Suppressor macrophage (primary cell): ENCODE measurements at places on chromosomes 2 and 18.
A peak's percentile ranks its signal among the peaks of the same experiment; 100 is the strongest.

DNA sequence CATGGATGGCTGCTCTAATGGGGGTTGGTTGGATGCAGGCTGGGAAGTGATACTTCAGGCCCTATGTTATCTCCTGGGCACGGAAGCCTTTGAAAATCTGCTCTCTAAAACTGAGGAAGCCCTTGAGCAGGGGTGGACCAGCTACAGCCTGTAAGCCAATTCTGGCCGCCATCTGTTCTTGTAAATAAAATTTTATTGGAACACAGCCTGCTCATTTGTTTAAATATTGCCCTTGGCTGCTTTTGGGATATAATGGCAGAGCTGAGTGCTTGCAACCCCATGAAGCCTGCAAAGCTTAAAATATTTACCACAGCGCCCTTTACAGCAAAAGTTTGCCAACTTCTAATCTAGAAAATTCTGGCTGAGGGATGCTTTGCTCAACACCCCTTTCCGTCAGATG lies 11.9 kb upstream of the IGFBP2 start:
- no peak for DNase-seq

DNA sequence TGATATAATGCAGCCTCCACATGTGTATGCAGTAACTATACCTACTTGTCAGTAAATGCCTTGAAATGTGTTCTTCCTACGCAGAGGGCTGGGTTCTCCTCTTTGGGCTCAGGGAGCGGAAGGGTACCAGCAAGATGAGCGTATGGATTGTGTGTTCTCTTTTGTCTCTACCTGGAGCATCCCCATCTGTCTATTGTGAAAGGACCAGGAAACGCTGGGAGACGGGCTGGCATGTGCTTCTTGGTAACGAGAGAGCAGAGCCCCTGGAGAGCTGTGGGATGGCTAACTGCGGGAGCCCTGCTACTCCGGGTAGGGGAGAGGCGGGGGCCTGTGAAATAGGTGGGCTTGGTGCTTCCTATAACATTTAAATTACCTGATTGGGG lies 80.9 kb downstream of the BCL2 start:
- DNase-seq = no peak

GRCh38 chr2:136332436-136333095 lies 214.6 kb upstream of the CXCR4 start:
- peak; percentile 36 for DNase-seq

- DNase-seq = no peak
Observed at GRCh38 chr2:45084361-45085020, 75.2 kb upstream of the SIX2 start.

DNA sequence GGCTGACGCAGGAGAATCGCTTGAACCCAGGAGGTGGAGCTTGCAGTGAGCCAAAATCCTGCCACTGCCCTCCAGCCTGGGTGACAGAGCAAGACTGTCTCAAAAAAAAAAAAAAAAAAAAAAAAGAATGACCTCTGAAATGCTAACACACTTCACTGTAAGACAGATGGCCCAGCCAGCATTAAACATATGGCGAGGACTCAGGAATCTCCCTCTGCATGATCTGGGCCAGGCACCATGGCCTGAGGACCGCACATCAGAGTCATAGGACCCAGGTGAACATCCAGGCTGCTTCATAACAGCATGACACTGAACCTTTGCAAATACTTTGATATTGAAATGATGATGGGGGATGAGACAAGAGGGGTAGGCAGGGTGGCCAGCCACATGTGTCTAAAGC lies 56.1 kb upstream of the DNMT3A start:
- DNase-seq = no peak

DNA sequence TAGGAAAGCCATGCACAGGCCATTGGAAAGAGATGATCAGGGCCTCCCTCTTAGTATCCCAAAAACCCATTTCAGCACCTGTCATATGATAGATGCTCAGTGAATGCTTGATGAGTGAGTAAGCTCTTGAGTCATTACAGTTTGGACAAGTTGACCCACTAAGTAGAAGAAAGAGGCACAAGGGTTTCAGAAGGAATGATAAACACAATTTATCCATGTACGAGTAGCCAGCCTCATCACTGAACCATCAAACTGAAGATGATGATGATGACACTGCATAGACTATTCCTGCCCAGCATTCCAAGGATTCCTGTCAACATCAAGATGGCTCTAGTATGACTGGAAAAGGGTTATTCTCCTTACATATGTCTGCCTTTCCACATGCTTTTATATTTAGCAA lies 596.0 kb downstream of the BCL11A start:
- DNase-seq = no peak

- DNase-seq = no peak
Observed at GRCh38 chr2:6880200-6880733, 2.7 kb downstream of the RSAD2 start.

GRCh38 chr2:205199165-205199850 lies 483.0 kb upstream of the NRP2 start:
- DNase-seq = no peak

DNA sequence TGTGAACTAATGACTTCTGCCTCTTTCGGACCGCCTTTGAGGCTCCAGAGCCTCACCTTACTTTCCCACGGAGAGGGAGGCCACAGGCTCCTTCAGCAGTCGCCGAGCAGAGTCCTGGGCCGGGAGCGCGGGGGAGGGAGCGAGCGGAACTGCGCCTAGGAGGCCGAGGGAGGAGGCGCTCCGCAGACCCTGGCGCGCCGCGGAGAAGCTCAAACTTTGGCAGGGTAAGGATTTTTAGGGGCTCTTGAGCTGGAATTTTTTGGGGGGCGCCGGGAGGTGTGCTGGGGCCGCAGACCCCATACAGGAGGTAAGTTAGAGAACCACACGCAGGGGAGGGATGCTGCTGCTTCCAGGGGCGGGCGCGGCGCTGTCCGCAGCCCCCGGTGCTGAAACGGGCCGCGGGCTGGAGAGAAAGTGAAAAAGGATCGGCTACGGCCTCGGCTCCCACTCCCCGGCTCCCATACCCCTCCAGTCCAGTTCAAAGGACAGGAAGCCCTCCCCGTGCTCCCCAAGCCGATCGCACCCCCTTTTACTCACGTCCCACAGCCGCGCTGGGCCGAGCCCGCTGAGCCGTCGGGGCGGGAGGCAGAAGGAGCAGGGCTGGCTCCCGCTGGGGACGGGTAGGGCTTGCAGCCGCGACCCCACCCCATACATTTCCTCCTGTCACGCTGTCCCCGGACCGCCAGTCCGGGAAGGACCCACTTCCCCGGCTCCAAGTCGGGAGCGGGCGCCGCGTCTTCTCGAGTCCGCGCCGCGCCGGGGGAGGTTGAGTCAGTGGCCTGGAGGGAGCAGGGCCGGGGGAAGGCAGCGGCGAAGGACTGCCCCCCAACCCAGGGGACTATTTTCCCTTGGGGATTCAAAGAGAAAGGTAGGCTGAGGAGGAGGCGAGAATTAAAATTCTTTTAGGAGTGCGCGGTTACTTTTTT lies at the start of gene CNGA3:
Gene CNGA3 (plus strand): TSS at position 146 of the 926 bp plus-strand sequence. CDS start 23,520 bp downstream, outside the sequence.
- peak; percentile 50 for DNase-seq

GRCh38 chr2:106563195-106563594 lies 76.0 kb downstream of the CD8B2 start:
- no peak for DNase-seq

- no peak for DNase-seq
Observed at GRCh38 chr2:45280794-45281193, 271.5 kb upstream of the SIX2 start.

DNA sequence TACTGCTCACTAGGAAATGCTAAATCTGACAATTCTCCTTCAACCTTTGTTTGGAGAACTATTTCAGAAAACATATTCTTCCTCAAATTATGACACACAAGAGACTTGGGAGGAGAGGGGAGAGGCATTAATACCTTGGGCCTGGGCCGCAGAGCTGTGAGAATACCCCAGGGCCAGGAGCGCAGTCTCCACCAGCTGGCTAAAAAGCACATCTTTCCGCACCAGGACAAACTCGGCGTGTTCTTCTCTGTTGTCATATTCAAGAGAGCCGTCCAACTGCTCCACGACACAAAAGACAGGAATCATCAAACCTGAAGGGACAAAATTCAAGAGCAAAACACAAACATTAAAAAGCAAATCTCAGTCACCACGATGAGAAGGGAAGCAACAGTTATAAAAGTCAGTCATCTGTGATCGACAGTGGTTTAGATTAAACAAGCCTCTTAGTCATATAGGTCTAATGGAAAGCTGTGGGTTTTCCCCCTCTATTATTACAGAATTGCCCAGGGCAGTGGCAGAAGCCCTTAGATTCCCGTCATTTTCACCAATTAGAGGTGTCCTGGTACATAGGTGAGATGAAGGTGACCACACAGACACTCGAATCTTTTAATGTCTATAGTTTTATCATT lies 24.4 kb downstream of the SATB2 start:
- no peak for DNase-seq

- DNase-seq = peak; percentile 11
Observed at GRCh38 chr2:132651115-132652045, 18.6 kb downstream of the LYPD1 start.

GRCh38 chr2:241467777-241468475 lies 40.5 kb downstream of the STK25 start:
- DNase-seq = no peak

GRCh38 chr2:169507698-169508097 lies 1.8 kb upstream of the KLHL41 start:
- peak; percentile 14 for DNase-seq

DNA sequence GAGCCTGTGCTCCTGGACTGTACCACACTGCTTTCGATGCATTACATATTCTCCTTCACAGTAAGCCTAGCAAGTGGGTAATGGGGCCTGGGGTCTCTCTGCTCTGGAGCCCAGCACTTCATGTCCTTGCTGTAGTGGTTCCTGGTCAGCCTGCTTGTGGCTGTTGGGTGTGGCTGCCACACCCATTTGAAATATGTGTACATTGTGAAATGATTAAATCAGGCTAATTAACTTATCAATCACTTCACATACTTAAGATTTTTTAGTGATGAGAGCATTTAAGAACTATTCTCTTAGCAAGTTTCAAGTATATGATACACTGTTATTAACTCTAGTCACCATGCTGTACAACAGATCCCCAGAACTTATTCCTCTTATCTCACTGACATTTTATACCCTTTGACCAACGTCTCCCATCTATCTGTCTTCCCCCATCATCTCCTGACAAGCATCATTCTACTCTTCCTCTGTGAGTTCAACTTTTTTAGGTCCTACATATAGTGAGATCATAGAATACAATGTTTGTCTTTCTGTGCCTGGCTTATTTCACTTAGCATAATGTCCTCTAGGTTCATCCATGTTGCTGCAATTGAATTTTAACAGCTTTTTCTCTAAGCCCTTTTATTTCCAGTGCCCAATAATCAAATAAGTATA lies 92.1 kb downstream of the LYPD6 start:
- no peak for DNase-seq

- peak; percentile 14 for DNase-seq
Observed at GRCh38 chr2:63856303-63856603, 14.6 kb downstream of the UGP2 start.

- DNase-seq = peak; percentile 7
Observed at GRCh38 chr2:222261504-222261903, 37.3 kb downstream of the PAX3 start.

DNA sequence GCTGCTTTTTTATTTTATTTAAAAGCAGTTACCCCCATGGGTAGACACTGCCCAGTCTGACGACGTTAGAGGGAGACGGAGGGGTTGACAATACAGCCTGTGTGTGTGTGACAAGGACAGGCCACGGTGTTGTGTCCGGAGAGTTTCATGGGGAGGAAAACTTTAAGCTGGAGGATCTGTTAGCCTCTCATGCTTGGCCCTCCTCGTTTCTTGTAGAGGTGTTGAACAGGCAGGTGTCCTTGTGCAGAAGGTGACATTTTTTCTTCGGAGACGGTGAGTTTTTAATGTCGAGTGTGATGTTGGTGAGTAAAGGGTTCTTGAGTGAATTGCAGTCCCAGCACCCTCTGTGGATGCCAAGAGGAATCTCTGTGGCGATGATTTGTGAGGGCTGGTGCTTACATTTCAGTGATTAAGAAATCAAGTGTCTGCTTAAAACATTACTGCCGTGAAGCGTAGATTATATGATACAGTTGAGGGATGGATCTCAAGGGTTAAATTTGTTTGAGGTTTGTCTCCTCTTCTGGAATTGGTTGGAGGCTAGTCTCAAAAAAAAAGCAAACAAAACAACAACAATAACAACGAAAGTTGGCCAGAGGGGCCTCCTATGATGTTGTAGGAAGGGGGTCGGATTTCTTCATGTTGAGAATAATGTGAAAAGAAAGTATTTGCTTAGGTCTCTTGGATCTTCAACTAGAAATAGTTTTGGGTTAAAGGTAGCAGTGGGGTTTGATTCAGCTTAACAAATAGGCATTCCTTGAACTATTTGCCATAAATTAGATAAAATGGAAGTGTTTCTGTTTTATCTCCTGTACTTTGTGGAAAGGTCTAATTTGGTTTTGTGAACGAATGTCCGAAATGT lies 1.6 kb downstream of the NCOA1 start:
- peak; percentile 29 for DNase-seq

- no peak for DNase-seq
Observed at GRCh38 chr2:46161315-46161714, 135.9 kb upstream of the EPAS1 start.

- DNase-seq = no peak
Observed at GRCh38 chr2:21161832-21162614, 38.3 kb downstream of the TDRD15 start.

GRCh38 chr2:138823666-138824065 lies 43.5 kb upstream of the NXPH2 start:
- DNase-seq = no peak

DNA sequence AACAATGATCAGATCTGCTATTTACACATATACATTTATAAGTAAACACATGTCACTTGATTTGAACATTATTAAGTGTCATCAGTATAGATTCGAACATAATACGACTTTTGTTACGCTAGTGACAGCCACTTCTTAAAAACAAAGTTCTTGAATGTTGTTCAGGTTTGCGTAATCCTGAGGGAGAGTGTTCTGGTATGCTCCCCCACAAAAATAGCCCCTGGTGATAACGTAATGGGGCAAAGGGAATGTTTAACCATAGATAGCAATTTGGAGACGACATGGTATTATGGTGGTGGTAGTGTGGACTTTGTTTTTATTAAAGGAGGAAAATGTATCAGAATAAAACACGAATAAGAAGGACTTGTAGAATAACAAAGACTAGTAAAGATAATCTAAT lies 90.6 kb downstream of the PLEKHM3 start:
- DNase-seq = no peak

- DNase-seq = no peak
Observed at GRCh38 chr2:187915810-187916209, 361.6 kb upstream of the TFPI start.

- DNase-seq = no peak
Observed at GRCh38 chr2:54444503-54444902, 11.6 kb upstream of the SPTBN1 start.
